IMR-90 (cell line): ENCODE measurements at places on chromosomes 6 and 20. TPM values are rescaled to one million over a fixed set of nuclear protein-coding genes. Genes with fewer than 3 reads are reported as not detected.

Gene IL17F
- total RNA-seq, result not detected in 2 replicates

Gene RGS17
- 1.4 and 1.7 TPM in 2 replicates for total RNA-seq

Gene OXT
- total RNA-seq, result not detected in 2 replicates

Gene PACRG
- not detected in 2 replicates for total RNA-seq

Gene SPINT3
- not detected in 2 replicates for total RNA-seq

Gene PAK1IP1
- 22.9 and 28.6 TPM in 2 replicates for total RNA-seq

Gene RAET1L
- not detected in 2 replicates for total RNA-seq

Gene PNPLA1
- total RNA-seq, result not detected in 2 replicates

Gene C20orf144
- total RNA-seq, result under 0.01 TPM in 2 replicates

Gene LY6G6F
- total RNA-seq, result not detected in 2 replicates

DNA sequence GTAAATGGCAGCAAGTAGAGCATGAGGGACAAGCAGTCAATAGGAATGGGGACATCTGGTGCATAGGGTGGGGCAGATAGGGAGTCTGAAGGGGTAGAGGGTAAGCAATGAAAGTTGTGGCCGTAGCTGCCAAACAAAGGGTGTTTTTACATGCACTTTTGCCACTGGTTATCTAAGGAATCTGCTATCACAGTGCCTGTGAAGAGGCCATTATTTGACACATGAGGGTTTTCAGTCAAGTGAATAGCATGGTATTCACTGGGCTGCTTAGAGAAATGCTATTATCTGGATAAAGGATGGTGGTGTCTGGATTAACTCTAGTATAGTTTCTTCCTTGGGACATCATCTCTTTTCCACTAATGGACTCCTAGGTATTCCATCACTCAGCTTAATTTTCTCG is 118.2 kb downstream of the CARMIL1 start:
- no peak for DNase-seq

DNA sequence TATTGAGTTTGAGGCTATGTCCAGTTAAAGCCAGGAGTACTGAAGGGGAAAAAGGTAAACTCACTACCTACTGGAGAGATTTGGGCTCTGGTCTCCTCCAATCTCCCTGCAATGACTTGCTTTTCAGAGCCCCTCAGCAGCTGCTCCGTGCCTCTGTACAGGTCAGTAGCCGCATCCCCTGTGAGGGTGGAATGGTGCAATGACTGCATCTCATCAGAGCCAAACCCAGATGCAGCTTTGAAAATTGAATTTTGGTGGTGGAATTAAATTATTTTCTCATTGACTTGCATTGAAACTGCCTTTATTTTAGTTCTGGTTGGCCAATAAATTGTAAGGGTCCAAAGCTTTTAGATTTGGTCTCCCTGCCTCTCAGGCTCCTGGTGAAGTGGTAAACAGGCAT is 166.7 kb downstream of the DLL1 start:
- DNase-seq, result no peak

GRCh38 chr20:25309395-25310267 is 61.7 kb downstream of the PYGB start:
- DNase-seq, result peak; percentile 80

- no peak for DNase-seq
Measured at GRCh38 chr6:137811916-137812553, 55.0 kb upstream of the TNFAIP3 start.

DNA sequence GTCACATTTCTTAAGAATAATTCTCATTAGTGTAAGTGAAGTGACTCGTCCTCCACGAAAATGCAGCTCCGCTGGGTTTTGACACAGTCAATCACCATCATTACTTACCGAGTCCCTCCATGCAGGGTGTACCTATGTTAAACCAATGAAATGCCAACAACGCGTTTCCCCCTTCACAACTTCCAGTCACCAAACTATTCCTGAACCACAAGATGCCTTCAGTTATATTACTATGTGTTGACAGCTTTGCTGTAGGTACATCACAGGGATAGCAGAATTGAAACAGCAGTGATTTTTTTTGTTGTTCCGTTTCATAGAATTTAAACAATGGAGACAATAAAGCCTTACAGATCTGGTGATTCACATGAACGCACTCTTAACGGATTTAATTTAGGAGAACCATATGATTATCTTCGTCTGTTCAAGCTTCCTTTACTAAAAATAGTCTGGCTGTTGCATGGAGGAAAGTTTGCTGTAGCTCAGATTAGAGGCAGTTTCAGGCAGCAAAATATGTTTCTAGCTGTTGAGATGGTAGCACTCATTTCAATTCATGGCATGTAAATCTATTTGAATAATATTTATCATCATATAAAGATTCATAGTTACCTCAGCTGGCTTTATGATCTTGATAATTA is 652.8 kb downstream of the PRKN start:
- no peak for DNase-seq

- DNase-seq, result no peak
Measured at GRCh38 chr20:6848992-6849391, 81.5 kb downstream of the BMP2 start.

GRCh38 chr6:63793465-63794137 is 158.0 kb downstream of the PHF3 start:
- DNase-seq, result no peak

- no peak for DNase-seq
Measured at GRCh38 chr6:125173341-125174095, 19.9 kb downstream of the TPD52L1 start.

GRCh38 chr6:124671324-124671723 is 290.9 kb upstream of the RNF217 start:
- no peak for DNase-seq

- peak; percentile 94 for DNase-seq
Measured at GRCh38 chr6:166553563-166554271, 32.8 kb downstream of the RAMACL start.

GRCh38 chr6:144194293-144194810 is 44.0 kb downstream of the STX11 start:
- no peak for DNase-seq

DNA sequence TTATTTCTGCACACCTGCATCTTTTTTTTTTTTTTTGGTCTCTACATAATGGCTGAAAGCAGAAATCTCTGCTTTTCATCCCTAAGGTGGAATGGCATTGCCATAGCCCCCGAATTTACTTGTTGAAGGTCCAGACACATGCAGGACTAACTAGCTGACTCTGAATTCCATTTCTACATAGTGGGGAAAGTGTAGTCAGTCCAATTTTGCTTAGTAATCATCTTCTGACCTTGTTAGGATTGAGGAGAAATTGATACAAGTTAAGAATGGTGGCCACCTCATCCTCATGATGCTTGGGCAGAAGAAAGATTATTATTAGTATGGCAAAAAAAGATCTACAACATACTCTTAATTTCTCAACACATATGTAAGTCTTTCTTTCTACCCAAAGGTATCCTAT is 16.4 kb upstream of the FAM83B start:
- no peak for DNase-seq

GRCh38 chr6:53805725-53806124 is 10.9 kb downstream of the LRRC1 start:
- DNase-seq, result no peak

GRCh38 chr6:4010048-4010447 is 68.9 kb downstream of the FAM217A start:
- DNase-seq, result no peak

DNA sequence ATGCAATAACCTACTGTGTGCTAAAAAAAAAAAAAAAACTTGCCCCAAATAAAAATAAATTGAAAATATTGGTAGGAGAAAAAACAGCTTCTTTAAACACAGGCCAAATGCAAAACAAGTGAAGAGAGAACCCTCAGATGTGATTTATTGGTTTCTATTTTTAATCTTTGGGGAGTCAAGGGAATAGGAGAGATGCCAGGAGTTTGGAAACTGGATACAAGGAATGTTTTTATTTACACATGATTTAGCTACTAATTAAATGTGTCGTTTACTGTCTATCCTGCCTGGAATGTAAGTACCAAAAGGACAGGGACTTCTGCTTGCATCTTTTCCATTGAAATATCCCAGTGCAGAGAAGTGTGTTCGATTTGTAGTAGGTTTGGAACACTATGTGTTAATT is 810.7 kb downstream of the MAFB start:
- DNase-seq, result no peak

- DNase-seq, result peak; percentile 55
Measured at GRCh38 chr6:159935065-159935464, 33.8 kb upstream of the IGF2R start.

DNA sequence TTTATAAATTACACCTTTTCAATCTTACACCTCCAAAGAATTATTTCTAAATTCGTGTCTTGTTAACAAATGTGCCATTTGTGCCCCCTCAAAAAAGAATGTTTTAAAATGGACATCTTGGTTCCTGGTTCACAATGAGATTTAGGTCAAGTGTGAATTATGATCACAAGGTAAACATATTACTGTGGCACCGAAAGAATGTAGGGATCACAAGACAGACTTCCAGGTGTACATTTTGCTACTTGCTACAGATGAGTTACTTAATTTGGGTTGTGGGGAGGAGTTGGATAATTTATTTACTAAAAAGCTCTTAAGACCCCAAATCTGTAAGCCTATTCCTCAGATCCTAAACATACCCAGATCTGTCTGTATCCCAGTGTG is 25.0 kb upstream of the ADTRP start:
- no peak for DNase-seq

DNA sequence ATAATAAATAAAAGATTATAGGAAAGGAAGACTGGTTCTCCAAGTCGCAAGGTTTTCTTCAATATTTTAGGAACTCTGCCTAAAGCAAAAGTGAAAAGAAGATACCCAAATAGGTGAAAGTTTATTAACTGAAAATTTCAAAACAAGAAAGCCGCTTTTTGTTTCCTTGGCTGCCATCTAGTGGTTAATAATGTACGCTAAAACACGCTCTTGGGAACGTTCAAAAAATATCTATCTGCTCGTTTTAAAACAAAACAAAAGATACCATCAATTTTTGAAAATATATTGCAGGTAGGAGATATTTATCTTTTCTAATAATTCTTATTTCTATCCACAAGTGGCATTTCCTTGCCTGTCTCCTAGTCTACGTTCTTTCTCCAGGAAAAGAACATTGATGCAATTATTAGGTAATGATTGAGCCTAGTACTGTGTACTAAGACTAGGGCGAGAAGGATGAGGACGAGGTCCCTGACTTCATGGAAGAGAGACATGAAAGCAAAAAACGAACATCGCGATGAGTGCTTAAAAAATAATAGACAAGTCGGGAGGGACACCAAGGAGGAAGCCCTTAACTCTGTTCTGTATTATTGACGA is 97.2 kb downstream of the SPTLC3 start:
- DNase-seq, result peak; percentile 38

GRCh38 chr6:159959165-159959975 is 9.5 kb upstream of the IGF2R start:
- no peak for DNase-seq

GRCh38 chr6:125095580-125096301 is 57.8 kb upstream of the TPD52L1 start:
- DNase-seq, result peak; percentile 76

GRCh38 chr20:2820084-2820895 is 4.1 kb downstream of the TMEM239 start:
- peak; percentile 84 for DNase-seq

DNA sequence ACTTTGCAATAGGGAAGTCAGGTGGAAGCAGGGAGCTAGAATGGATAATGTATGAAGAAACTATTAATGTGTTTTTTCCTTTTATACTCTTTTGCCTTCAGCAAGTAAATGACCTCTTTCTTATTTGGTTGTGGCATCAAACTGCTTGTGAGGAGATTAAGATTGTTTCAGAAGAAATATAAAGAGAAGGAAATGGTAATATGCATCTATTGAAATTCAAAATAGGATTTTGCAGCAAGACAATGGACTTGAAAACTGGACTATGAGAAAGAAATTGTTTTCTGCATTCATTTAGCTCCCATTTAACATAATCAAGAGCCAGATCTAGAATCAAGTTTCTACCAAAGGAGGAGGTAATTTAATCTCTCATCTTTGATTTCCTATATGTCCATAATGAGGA is 32.3 kb upstream of the KIFC1 start:
- DNase-seq, result no peak

DNA sequence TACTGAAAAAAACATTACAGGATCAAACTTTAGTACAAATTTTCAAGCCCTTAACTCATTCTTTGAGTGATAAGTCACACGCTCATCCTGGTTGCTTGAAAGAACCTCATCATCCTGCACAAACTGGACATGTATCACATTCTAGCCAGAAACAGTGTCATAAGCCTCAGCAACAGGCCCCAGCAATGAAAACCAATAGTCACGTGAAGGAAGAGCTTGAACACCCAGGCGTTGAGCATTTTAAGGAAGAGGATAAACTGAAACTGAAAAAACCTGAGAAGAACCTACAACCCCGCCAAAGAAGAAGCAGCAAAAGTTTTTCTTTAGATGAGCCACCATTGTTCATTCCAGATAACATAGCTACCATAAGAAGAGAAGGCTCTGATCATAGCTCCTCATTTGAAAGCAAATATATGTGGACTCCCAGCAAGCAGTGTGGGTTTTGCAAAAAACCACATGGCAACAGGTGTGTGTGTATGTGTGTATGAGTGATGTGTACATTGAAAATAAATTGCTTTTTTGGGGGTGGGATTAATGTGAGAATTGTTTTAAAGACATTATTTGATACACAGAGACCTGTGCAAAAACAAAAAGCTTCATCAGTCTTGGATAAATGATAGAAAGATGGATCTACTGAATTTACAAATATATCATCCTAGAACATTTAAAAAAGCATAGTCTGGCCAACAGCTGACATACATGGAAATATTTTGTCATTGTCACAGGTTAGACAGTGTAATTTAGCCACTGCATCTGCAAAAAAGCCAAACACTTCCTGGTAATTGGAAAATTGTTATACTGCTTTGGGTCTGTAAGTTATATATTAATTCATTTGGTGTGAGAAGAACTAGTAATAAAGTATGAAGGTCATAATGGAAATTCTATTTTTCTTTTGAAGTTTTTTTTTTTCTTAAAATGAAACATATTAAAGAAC is 50.1 kb downstream of the PHF3 start:
- no peak for DNase-seq

DNA sequence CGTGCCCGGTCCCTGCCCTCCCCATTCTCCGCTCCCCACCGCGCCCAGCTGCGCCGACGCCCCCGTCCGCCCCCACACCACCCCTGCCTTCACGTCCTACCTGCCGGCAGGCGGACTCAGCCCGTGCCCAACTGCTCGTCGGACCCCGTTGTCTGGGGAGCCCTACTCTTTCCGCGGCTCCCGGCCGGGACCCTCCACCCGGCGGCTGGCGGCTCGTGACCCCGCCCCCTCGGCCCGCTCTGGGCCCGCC is at the start of gene SERAC1:
Gene SERAC1, minus strand, starts transcription at position 223 of the 250 bp plus-strand sequence. CDS start 9,899 bp downstream, outside the sequence.
- DNase-seq, result no peak

DNA sequence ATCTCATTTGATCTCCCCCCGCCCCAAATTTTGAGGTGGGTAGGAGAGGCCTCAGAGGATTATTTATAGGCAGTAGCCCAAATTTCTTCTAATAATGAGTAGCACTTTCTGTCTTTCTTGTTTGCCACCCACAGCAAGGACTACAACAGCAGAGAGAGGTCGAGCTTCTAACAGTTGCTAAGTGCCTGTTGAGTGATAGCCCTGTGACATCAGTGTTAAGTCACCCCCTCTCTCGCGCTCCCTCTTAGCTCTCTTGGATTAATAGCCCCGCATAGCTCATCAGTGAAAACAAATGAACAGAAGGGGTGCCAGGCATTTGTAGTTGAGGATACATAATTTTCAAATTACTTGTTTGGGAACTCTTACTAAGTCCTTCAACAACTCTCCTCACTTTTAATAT is 3.5 kb downstream of the ANKRD60 start:
- DNase-seq, result peak; percentile 35
